ENCODE measurements at places on chromosomes 1 and 21. TPM values are rescaled to one million over a fixed set of nuclear protein-coding genes. Genes with fewer than 3 reads are reported as not detected.

NHLH1 gene
- under 0.01 TPM for total RNA-seq

SLC16A1 gene
- total RNA-seq: 69.2 TPM

TRAPPC3 gene
- total RNA-seq: 93.4 TPM

RCC2 gene
- total RNA-seq: 61.9 TPM

LCA5L gene
- 2.9 TPM for total RNA-seq

IQGAP3 gene
- 3.5 TPM for total RNA-seq

ETV3L gene
- total RNA-seq: not detected

NEGR1 gene
- 22.7 TPM for total RNA-seq

CD1B gene
- total RNA-seq: not detected

HOOK1 gene
- total RNA-seq: not detected
